NCI-H1105 (cell line): ENCODE measurements at places on chromosomes 11 and 22.

- DNase-seq: no peak
These were observed 349.8 kb upstream of the B3GAT1 start for GRCh38 chr11:134761926-134762247.

DNA sequence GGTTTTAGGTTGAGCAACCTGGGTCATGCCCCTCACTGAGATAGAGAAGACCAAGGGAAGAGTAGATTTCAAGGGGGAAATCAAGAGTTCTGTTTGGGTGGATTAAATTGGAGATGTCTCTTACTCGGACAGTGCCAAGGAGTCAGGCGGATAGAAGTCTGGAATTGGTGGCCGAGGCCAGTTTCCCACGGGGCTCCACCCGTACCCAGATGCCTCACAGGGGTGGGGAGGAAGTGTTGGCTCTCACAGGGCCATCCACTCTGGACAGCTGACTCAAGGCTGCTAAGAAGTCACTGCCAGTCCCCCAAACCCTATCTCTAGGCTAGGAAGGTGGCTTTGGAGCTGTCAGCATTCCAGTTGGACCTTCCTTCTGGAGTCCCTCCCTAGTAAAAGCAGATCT is 79.1 kb upstream of the TIMP3 start:
- no peak for DNase-seq

GRCh38 chr22:50688448-50688847 is 15.8 kb downstream of the SHANK3 start:
- DNase-seq: no peak

GRCh38 chr11:107042748-107043147 is 24.5 kb upstream of the GUCY1A2 start:
- no peak for DNase-seq

GRCh38 chr11:46632502-46632901 is 15.1 kb downstream of the ATG13 start:
- DNase-seq: no peak

DNA sequence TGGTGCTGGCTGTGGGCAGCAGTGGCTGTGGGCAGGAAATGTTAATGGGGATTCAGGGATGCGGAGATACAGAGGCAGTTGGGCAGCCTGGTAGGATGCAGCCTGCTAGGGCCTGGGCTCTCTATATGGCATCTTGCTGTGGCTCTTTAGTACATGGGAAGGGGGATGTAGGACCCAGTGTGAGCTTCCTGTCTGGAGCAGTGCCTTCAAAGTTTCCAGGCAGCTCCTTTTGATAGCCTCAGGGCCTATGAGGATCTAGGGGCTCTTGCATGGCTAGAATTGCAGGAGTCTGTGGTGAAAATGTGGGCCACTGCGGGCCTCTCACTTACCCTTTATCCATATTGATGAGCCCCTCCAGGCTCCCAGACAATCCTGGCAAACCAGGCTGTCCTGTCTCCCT is 213.2 kb upstream of the SNX19 start:
- DNase-seq: no peak

DNA sequence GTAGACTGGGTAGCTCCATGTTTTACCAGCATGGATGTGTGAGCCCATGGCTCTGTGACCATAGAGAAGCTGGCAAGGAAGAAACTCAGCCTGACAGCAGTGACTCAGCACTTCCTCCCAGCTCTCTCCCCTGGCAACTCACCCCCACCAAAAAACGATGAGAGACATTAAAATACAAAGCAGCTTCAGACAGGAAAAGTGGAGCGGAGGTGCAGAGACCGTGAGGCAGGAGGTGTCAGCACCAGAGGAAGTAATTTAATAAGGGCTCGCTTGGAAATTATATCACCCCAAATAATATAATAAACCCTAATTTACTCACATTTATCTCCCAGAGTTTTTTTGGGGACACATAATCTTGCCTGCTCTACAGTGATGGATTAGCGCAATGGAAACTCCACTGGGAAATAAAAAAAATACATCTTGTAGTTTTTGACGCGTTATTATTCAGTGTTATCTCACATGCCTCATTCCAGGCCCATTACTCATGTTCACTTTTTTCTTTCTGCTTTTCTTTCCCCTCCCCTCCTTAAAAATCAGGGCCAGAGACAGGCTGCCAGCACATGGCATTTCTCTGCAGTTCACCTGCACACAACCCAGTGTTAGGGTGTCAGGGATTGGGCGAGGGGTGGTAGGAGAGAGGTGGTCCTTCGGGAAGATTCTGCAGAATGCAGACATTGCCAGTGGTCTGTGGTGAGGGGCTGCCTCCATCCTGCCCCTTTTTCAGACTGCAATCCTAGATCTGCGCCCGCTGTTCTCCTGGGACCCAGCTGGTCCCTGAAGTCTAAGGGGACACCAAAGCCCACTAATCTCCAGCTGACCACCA is 170.8 kb downstream of the BUD13 start:
- no peak for DNase-seq

DNA sequence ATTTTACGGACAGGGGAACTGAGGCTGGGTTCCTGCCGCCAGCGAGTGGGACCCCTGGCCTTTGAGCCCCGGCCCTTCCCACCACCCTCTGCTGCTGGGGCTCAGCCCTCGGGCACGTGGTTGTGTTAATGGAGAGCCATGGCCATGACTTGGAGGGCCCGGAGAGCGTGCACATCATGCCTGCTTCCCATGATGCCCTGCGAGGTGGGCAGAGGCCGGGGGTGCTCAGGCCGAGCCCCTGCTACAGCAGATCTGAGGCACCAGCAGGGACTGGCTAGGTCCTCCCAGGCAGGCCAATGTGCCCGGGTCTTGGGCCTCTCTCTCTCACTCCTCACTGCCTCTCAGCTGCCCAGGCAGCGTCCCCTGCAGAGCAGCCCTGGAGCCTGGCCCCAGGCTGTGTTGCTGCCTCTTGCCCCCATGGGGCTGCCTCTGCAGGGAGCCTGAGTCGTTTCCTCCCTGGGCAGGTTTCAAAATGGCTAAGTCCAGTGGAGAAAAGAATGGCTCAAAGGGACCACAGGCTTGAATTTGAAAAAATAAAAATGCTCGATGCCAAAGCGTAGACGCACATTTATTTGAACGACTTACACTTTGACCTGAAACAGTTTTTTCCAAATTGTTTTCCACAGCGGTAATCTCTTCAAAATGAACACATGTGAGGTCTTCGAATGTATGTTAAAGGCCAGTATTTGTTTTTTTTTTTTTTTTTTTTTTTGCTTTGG is 72.6 kb upstream of the CLDN5 start:
- no peak for DNase-seq

DNA sequence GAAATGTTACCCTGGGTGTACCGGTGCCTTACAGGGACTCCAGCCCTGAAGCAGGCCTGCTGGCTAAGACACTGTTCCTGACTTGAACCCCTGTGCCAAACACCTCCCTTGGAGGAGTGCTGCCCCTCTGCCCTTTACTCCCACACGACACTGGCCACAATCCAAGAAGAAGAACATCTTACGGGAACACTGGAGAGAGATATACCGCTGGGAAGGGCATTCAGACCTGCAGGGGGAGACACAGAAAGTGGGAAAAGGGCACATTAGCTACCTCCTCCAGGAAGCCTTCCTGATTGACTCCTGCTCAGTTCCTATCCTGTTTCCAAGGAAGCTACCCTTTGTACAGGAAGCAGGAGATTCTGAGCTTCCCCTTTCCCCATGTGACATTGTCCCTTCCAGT is 18.7 kb downstream of the TMPRSS13 start:
- DNase-seq: no peak

GRCh38 chr11:83655976-83656375 is 369.8 kb upstream of the CCDC90B start:
- no peak for DNase-seq

- DNase-seq: no peak
These were observed 26.6 kb downstream of the LRRC10B start for GRCh38 chr11:61534933-61535839.

DNA sequence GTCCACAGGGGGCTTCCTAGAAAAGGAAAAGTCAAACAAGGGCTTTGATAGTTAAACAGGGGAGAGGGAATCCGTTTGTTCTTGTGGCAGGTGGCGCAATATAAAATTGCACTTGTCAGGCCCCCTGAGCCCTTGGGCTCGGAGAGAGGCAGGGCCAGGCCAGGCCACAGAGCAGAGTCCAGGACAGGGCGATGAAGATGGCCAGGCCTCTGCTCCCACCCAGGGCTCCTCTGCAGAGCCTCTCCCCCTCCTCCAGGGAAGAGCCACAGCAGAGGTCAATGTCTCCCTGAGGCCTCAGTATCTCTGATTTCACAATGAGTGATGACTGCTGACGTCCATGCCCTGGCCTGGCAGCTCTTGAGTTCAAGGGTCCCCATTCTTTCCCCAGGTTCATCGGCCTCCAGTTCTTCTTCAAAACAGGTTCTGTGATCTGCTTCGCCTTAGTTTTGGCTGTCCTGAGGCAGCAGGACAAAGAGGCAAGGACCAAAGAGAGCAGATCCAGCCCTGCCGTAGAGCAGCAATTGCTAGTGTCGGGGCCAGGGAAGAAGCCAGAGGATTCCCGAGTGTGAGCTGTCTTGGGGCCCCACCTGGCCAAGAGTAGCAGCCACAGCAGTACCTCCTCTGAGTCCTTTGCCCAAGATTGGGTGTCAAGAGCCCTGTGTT is 36.4 kb upstream of the TPBGL start:
- DNase-seq: no peak

- DNase-seq: no peak
These were observed 19.2 kb upstream of the OOSP4B start for GRCh38 chr11:59997800-59998199.

DNA sequence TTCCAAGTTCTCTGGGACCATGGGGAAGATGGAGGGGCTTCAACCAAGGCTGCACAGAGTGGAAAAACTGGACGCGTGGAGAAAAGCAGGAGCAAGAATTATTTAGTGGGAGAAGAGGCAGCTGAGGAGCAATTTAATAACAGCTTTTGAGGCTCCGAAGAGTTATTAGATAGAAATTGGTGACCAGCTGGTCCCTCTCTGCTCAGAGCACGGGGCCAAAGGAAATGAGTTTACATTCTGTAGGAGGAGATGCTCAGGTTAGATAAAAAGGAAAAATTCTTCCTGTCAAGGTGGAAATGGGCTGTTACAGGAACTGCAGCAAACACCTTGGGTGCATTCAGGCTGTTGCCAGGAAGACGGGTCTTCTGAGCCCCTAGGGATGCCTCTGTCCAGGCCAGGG is 47.0 kb upstream of the GALNT18 start:
- DNase-seq: no peak

- DNase-seq: no peak
These were observed 4.5 kb upstream of the STARD10 start for GRCh38 chr11:72798361-72798760.

- DNase-seq: no peak
These were observed 25.0 kb upstream of the SERPIND1 start for GRCh38 chr22:20748731-20749428.

DNA sequence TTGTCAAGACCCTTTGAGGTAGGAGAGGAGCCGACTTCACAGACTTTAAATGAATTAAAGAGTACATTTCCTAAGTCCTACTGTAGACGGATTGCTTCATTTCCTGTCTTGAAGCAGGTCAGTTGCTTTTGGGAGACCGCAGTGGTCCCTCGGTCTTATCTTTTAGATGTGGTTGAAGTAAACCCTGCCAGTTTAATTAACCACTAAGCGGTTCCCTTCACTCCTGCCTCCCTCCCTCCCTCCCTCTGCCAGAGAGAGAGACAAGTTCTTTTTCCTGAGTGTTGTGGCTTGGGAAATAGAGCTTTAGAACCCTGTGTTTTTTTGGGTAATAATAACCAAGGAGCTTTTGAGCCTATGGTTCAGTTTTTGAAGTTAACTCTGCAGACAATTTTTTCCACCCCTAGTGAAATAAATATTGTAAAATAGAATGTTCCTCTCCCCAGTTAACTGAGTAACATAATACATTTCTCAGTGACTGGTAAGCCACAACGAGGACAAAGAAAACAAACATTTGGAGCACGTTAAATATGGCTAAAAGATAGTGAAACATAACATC is 147.5 kb downstream of the LDLRAD3 start:
- no peak for DNase-seq

DNA sequence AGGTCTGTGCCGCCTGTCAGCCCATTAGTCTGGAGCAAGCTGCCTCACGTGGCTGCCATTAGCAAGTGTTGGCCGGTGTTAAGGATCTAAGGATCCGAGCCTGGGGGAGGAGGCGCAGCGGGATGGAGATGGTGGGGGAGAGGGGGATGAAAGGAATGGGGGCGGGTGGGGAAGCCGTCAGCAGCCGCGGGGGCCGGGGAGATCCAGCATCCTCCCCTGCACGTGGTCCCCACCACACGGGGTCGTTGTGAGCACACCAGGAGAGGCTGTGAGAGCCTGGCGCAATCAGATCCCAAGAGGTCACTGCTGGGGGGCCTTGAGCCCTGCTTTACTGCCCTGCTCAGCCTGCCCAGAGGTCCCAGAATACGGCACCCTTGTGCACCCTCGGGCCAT is 7.3 kb downstream of the CABP7 start:
- DNase-seq: no peak

GRCh38 chr22:47091246-47091651 is 328.8 kb downstream of the TBC1D22A start:
- DNase-seq: no peak

DNA sequence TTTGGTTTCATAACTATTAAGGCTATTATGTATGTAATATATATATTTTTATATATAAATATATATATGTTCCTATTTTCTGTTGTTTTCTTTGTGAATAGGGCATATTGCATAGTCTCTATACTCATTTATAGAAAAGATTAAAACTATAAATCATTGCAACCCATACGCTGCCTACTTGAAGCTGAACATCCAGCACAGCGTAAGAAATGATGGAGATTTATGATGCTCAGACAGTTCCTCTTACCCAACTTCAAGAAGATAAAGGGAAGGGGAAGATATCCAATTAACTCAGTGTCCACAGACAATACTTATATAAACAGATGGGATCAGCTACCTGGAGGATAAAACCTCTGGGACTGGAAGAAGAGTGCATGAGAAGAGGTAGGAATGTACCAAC is 791.7 kb downstream of the FAM181B start:
- DNase-seq: no peak

DNA sequence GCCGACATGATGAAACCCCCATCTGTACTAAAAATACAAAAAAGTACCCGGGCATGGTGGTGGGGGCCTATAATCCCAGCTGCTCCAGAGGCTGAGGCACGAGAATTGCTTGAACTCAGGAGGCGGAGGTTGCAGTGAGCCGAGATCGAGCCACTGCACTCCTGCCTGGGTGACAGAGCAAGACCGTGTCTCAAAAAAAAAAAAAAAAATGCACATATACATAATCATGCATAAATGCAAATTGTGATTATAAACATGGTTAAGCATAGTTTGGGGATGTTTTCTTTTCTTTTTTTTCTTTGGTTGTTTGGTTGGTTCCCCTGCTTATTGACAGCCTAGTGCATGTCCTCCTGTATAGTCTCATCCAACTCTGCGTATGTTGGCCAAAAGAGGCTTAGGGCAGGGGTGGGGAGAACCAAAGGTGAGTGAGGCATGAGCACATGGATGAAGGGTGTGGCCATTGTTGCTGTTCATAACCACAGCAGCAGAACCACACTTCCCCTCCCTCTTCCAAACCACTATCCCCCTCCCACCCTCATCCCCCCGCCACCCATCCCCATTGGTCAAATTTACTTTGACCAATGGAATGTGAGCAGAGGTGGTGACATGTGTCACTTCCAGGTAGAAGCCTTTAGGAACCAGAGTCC is 6.9 kb upstream of the VPS37C start:
- DNase-seq: no peak

GRCh38 chr11:87239001-87239400 is 201.3 kb downstream of the TMEM135 start:
- no peak for DNase-seq

GRCh38 chr11:18617688-18618341 is 16.3 kb downstream of the SPTY2D1 start:
- no peak for DNase-seq

GRCh38 chr11:58927393-58928106 is 11.7 kb upstream of the GLYATL1 start:
- DNase-seq: no peak
